ENCODE measurements at places on chromosomes 5 and 9.
A peak's percentile ranks its signal among the peaks of the same experiment; 100 is the strongest.

- no peak for DNase-seq
Measured at GRCh38 chr5:44099643-44100042, 289.6 kb downstream of the FGF10 start.

- DNase-seq = peak; percentile 34
Measured at GRCh38 chr9:113566016-113566711, 102.6 kb downstream of the RGS3 start.

- DNase-seq = no peak
Measured at GRCh38 chr5:32259033-32259432, 53.7 kb downstream of the MTMR12 start.

DNA sequence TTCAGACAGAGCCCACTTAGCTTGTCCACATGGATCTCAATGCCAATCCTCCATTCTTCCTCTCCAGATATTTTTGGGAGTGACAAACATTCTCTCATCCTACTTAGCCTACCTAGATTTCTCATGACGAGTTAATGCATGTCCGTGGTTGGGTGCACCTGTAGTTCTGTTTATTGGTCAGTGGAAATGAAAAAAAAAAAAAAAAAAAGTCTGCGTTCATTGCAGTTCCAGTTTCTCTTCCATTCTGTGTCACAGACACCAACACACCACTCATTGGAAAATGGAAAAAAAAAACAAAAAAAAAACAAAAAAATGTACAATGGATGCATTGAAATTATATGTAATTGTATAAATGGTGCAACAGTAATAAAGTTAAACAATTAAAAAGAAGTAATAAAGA, 59.0 kb downstream of the BASP1 start:
- DNase-seq = no peak

- DNase-seq = no peak
Measured at GRCh38 chr9:134636149-134636507, 5.5 kb upstream of the COL5A1 start.

- no peak for DNase-seq
Measured at GRCh38 chr5:104018299-104018698, 455.7 kb upstream of the NUDT12 start.

GRCh38 chr9:5110867-5111681, 74.4 kb downstream of the INSL6 start:
- no peak for DNase-seq

GRCh38 chr9:121622387-121623203, 28.8 kb upstream of the DAB2IP start:
- DNase-seq = peak; percentile 76

DNA sequence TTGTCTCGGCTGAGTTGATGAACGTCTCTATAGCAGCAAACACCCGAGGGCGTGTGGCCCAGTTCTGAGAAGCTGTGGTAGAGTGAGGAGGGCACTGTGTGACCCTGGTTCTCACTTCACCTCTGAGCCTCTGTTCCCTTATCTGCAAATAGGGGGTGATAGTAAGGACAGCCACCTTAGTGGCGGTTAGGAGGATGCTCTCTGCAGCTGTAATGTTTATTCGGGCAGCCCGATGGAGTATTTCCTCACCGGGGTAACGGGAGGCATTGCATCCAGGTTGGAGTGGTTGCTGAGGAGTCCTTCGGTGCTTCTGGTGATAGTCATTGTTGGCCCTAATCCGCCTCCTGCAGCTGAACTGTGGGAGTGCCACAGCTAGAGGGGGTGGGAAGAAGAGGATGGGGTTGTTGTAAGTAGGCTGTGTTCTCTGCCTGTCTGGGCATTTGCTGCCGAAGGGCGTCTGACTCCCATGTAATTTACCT, 13.9 kb downstream of the PRRC2B start:
- DNase-seq = peak; percentile 51

GRCh38 chr5:158928404-158928803, 171.3 kb downstream of the EBF1 start:
- DNase-seq = no peak

DNA sequence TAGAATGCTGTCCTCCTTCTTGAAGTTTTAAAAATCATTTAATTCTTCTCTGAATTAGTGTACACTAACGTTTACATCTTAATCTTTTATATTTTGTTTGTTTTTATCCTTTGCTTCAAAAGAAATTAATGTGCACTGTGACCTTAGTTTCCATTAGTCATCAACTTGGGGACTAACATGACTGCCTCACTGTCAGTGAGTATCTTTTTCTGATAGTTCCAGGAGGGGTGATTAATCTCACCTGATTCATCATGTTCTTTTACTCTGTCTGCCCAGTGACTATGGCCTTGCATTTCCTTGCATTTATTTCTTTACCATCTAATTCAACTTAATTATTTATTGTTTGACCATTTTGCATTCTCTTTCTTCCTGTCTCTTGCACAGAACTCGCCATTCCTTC, 33.4 kb upstream of the NR3C1 start:
- DNase-seq = no peak

DNA sequence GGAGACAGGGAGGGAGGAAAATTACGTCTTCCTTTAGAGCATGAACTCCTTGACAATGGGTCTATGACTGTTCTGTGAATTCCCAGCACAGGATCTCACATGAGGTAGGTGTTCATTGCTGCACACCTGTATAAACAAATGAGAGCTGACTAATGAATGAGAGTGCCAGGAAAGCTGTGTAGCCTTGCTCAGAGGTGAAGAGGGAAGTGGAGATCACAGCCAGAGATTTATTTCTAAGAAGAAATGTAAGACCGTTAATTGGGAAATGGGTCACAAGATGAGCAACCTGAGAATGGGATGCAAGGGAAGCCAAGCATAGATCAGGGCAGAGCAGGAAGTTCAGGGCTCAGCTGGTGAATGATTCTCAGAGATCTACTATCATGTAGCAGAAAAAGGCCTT, 295.1 kb downstream of the CDK5RAP2 start:
- DNase-seq = no peak

DNA sequence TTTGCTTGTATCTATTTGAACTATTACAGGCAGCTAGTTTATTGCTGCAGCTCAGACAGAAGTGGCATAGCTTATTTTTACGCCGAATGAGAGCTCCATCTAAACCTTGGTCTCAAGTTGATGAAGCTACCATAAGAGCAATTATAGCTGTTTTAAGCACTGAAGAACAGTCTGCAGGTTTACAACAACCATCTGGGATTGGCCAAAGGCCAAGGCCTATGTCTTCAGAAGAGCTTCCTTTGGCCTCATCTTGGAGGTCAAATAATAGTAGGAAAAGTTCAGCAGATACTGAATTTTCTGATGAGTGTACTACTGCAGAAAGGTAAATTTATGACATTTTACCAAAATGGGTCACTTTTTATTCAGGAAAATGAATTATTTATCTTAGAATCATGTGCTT, 67.9 kb downstream of the YTHDC2 start:
- DNase-seq = no peak

DNA sequence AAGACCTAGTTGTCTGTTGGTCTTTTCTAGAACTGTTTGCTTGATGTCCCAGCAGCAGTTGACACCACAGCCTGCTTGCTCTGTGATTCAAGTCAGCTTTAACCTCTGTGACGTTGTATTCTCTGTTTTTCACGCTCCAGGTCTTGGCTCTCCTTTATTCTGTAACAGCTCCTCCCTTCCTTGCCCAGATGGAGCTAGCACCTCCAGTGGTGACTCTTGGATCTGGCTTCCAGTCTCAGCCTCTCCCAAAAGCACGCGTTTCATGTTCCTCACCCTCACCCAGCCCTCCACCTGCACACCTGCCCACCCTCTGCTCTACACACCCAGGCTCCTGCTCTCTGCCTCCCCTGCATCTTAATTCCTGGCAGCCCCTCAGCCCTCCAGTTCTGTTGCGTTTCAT, 50.6 kb downstream of the DMRT1 start:
- DNase-seq = no peak

DNA sequence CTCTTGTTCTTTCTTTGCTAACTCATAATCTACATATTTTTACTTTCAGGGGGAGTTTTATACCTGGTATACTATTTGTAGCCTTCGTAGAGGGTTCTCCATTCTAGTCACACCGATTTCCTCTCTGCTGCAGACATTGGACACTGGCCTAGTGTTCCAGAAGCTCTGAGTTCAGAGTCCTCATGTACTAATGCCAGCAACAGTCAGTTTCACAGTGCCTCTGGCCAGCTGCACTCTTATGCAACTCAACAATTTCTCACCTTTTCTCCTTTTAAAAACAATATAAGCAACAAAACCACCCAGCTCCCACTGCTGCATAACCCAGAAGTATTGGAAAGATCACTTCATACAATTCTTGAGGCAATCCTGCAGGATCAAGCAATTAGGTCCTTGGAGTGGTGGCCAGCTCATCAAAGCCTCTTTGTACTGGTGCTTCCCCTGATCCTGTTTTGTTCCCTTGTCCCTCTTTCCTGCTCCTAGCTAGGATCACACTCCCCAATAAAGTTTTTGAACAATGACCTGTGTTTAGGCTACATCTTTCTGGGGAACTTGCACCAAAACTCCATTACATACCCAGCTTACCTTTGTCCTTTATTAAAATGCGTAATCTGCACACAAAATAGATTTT, 98.1 kb upstream of the TUT7 start:
- DNase-seq = peak; percentile 13

DNA sequence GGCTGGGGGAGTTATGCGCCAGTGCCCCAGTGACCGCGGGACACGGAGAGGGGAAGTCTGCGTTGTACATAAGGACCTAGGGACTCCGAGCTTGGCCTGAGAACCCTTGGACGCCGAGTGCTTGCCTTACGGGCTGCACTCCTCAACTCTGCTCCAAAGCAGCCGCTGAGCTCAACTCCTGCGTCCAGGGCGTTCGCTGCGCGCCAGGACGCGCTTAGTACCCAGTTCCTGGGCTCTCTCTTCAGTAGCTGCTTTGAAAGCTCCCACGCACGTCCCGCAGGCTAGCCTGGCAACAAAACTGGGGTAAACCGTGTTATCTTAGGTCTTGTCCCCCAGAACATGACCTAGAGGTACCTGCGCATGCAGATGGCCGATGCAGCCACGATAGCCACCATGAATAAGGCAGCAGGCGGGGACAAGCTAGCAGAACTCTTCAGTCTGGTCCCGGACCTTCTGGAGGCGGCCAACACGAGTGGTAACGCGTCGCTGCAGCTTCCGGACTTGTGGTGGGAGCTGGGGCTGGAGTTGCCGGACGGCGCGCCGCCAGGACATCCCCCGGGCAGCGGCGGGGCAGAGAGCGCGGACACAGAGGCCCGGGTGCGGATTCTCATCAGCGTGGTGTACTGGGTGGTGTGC, at the start of gene RXFP3:
Gene RXFP3 (plus strand): TSS at position 6 of the 636 bp plus-strand sequence. CDS start 355 bp downstream, at position 361.
- peak; percentile 37 for DNase-seq

GRCh38 chr9:132672413-132672690, 2.1 kb downstream of the GTF3C4 start:
- no peak for DNase-seq

- DNase-seq = peak; percentile 39
Measured at GRCh38 chr5:95759634-95760033, 28.5 kb downstream of the RHOBTB3 start.

DNA sequence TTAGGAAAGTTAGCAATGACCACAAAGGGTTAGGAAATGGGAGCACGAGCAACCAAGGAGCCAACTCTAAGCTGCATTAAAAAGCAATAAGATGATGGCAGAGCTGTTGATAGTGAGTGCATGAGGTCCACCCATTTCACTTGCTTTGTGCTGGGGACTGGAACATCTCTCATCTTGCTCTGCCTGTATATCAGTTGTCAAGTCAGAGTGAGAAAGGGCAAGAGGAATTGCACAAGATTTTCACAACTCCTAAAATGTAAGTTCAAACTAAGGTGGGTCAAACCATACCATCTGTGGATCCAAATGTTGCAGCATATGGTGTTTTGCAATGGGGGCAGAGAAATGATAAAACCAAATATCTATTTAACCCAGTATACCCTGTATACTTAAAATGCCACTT, 2.8 kb upstream of the ESM1 start:
- no peak for DNase-seq

GRCh38 chr5:139131465-139131864, 66.7 kb downstream of the SIL1 start:
- DNase-seq = peak; percentile 71

DNA sequence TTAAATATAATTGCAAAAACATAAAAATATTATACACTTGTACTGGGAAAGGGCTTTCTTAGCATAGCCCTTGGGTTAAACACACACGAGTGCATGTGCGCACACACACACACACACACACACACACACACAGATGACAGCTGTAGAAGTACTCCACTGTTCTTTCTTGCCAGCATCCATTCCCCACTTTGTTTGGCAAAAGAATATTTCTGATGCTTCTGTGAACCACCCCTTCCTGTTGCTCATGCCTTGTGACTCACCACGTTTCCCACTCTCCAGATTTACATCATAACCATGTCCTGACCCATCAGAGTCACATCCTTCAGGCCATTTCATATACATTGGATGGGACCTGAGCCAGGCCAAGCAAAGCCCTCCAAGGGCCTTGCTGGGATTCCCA, 280.1 kb downstream of the DNAH5 start:
- DNase-seq = peak; percentile 62

DNA sequence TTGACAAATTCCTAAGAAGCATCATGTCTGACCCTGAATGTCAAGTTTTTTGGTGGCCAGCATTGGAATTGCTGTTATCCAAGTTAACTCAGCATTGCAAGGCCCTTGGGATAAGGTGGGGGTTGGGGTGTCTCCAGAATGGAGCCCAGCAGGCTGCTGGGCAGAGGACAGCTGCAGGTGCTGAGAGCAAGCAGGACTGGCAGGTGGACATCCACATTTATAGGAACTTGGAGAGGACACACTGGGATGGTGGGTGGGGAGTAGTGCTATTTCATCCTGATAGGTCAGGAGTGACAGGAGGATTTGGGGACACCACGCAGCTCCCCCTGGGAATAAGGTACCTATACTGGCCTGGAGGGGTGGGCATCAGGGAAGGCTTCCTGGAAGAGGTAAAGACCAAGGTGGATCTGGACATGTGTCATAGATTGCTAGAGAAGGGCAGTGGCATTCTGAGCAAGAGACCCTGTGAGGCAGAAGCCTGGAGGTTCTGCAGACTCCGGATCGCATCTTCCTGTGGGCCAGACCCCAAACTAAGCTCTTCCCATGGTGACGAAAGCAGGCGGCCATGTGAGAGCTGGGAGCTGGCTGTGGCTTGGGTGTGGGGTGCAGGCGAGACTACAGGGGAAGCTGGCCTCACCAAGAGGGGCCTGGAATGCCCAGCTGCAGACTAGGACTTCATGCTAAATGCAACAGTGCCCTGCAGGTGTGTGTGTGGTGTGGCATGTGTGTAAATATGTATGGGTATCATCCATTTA, 148.1 kb downstream of the RGS3 start:
- no peak for DNase-seq

DNA sequence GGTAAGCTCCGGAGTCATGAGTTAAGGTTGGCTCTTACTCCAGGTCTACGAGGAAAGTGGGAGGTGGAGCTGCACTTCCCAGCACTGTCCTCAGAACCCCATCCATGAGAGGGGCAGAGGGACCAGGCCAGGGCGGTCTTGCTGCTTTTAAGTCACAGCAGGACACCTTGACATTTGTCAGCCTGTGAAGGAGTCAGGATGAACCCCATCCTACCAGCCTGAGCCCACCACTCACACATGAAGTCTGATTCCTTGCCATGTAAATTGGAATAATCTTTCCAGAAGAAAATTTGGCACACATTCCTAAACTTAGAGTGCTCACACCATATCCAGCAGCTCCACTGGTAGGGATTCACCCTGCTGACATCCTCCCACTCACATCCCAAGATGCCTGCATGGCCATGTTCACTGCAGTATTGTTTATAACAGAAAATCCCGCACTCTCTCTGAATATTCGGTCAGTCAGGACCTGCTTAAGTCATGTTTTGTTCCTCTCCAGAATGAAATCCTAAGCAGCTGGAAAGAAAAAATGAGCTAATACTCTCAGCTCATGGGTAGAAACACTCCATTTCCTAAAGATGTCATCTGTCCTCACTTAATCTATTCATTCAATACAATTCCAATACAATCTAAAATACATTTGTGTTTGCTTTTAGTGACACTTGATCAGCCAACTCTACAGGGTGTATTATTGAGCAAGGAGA, 79.3 kb upstream of the COL5A1 start:
- no peak for DNase-seq
